ENCODE measurements at places on chromosomes 12 and 14. TPM values are rescaled to one million over a fixed set of nuclear protein-coding genes. Genes with fewer than 3 reads are reported as not detected.

Gene LHX5
- not detected for total RNA-seq

Gene KNTC1
- total RNA-seq, result 28.5 TPM

Gene KCNA1
- total RNA-seq, result 4.4 TPM

Gene GPR137C
- 5.0 TPM for total RNA-seq

Gene TMTC1
- 67.0 TPM for total RNA-seq

Gene EML1
- total RNA-seq, result 92.9 TPM

Gene NGB
- not detected for total RNA-seq

Gene SERPINA9
- not detected for total RNA-seq

Gene MIPOL1
- 35.4 TPM for total RNA-seq

Gene DHH
- total RNA-seq, result 9.0 TPM

Gene NKX2-1
- total RNA-seq, result not detected

Gene VRTN
- total RNA-seq, result not detected

Gene NINJ2
- not detected for total RNA-seq

Gene ANG
- 4.3 TPM for total RNA-seq

Gene DPF3
- 20.6 TPM for total RNA-seq

Gene C12orf54
- not detected for total RNA-seq

Gene GPR84
- not detected for total RNA-seq

Gene CLEC9A
- total RNA-seq, result 0.82 TPM

Gene PRB2
- total RNA-seq, result not detected

Gene WDHD1
- 13.3 TPM for total RNA-seq
